ENCODE measurements at places on chromosomes 16 and 17.
A peak's percentile ranks its signal among the peaks of the same experiment; 100 is the strongest.

DNA sequence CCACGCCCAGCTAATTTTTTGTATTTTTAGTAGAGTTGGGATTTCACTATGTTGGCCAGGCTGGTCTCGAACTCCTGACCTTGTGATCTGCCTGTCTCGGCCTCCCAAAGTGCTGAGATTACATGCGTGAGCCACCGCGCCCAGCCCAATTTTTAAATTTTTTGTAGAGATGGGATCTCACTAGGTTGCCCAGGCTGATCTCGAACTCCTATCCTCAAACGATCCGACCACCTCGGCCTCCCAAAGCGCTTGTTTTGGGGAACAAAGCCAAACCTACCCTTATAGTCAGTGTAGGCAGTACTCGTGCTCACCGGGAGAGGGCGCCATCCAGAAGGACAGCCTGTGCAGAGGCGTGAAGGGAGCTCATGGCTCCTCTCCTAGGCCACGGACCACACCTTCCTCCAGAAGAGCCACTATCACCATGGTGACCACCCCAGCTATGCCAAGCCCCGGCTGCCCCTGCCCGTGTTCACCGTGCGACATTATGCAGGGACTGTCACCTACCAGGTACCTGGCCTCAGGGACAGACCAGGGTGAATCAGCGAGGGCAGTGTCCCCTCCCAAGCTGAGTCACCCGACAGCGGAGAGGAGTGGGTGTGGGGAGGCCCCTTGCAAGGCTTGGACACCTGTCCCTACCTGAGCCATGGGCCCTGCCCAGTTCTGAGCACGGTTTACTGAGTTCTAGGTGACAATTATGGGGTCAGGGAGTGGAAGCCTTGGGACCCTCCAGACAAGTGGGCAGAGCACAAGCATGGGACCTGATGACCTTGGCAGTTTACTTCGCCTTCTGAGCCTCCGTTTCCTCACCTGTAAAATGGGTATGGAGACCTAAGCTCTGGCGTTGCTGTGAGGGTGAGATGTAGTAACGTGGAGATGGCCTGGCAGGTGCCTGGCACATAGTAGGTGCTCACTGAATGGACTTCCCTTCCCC, 13.7 kb downstream of the MYO15B start:
- peak; percentile 7 for DNase-seq

- DNase-seq: no peak
Observed at GRCh38 chr17:39175695-39176093, 9.7 kb upstream of the ARL5C start.

- no peak for DNase-seq
Observed at GRCh38 chr17:63041722-63042121, 75.7 kb downstream of the TANC2 start.

DNA sequence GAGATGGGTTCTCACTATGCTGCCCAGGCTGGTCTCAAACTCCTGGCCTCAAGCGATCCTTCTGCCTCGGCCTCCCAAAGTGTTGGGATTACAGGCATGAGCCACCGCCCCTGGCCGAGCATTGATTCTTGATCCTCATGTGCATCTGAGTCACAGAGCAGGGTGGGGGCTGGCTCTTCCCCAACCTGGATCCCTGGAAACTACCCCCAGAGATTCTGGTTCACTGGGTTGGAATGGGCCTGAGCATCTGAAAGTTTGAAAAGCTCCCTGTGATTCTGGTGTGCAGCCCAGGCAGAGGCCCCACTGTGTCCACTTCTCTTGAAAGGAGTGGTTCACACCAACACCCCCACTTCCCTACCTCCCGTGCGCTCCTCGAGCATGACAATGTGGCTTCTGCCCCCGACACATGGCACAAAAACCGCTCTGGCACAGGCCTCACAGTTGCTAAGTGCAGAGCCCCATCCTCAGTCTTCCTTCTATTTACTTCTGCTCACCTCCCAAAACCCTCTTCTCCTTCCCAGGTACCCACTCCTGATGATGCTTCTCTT, 4.6 kb downstream of the QPRT start:
- DNase-seq: no peak

DNA sequence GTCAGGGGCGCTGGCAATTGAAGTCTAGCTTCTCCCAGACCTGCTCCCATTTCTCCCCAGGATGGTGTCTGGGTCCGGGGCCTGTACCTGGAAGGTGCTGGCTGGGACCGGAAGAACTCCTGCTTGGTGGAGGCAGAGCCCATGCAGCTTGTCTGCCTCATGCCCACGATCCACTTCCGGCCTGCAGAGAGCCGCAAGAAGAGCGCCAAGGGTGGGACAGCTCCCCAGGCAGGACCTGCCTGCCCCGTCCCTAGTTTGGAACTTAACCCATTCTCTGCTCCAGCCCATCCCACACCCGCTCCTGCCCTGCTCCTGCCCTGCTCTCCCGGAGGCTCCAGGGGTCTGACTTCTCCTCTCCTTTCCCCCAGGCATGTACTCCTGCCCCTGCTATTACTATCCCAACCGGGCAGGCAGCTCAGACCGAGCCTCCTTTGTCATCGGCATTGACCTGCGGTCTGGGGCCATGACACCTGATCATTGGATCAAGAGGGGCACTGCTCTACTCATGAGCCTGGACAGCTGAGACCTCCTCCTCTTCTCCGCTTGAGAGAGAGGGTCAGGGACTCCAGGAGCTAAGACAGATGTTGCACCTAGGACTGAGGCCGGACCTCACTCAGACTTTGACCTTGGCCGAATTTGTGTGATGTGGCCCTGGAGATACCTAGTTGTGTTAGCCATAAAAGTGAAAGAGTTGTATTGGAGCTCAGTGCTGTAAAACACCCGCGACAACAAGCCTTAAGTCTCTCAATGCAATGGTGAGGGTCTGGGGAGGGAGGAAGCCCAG, 814 bp upstream of the KDM6B start:
- no peak for DNase-seq

DNA sequence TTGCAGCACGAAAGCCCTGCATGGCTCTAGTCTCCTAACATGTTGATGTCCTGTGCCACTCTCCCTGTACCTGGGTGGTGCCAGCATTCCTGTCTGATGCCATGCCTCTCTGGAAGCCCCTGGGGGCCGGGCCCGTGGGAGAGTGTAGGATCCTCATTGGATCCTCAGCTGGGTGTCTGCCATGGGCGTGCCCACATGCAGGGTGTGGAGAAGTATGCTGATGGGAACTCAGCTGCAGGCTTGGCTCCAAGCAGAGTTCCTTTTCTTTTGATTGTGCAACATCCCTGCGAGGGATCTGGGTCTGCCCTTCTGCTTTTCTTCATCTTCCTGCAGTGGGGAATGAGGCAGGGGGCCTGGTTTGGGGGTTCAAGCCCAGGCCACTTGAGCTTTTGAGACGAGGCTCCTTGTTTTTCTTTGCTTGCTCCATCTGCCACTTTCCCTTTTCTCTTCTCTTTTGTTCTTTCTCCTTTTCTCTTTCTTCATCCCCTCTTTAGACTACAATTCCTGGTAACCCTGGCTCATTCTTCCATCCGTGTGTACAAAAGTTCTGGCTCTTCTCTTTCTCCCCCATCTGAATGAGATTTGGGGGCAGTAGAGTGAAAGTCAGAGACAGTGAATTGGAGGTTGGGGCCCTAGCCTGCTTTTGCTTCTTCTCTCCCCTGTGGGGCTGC, 32.9 kb downstream of the KSR1 start:
- peak; percentile 58 for DNase-seq

- no peak for DNase-seq
Observed at GRCh38 chr17:10931133-10931532, 93.2 kb upstream of the PIRT start.

Data from fibroblast of upper back skin (primary cell).